Stimulated activated CD8-positive, alpha-beta memory T cell treated with anti-CD3 and anti-CD28 coated beads, Interleukin-7, amount 100 ng/mL, for 4 hours (primary cell): ENCODE measurements at places on chromosomes 5 and 9.

DNA sequence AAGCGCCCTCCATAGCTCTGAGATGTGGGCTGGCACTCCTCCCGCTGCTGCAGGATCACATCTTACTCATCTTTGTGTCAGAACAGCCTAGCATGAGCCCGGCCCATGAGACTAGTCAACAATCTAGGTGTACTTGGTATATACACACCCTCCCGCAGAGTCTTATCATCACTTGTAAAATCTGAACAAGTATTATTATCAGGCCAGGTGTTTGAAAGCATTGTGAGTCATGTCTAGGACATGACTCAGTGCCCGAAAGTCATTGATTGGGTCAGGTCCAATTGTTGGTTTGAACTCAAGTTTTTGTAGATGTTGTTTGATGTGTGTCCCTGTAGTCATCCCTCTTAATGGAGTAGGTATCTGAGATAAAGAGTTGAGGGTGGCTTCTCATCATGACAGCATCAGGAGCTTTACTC lies 108.7 kb downstream of the CFAP90 start:
- no peak for DNase-seq

DNA sequence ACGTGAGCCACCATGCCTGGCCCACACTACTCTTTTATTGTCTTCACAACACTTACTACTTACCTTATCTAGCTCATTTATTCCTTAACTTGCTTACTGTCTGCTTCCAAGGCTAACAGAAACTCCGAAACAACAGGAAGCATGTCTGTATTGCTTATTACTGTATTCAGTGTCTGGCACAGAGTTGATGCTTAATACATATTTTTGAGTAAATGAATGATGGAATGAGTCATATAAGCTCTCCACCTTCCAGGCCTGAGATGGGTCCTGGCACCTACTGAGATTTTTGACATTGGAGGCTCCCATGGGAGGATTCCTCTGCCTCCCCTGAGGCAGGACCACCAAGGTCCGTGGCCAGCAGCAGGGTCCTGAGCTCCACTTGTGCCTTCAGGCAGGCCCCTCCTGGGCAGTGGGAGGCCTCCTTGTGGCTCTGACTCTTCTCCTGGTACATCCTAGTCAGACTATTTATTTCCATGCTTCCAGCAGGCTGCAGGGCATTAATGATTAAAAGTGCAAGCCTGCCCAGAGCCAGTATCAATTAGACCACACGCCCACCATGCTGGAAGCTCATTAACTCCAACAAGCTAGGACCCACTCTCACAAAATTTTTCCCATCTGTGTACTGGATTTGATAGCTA lies 76.5 kb upstream of the CTNNA1 start:
- DNase-seq = no peak

- DNase-seq = no peak
Observed at GRCh38 chr5:59959330-59959729, 65.8 kb upstream of the PDE4D start.

- no peak for DNase-seq
Observed at GRCh38 chr5:132477784-132478365, 12.7 kb downstream of the IRF1 start.

DNA sequence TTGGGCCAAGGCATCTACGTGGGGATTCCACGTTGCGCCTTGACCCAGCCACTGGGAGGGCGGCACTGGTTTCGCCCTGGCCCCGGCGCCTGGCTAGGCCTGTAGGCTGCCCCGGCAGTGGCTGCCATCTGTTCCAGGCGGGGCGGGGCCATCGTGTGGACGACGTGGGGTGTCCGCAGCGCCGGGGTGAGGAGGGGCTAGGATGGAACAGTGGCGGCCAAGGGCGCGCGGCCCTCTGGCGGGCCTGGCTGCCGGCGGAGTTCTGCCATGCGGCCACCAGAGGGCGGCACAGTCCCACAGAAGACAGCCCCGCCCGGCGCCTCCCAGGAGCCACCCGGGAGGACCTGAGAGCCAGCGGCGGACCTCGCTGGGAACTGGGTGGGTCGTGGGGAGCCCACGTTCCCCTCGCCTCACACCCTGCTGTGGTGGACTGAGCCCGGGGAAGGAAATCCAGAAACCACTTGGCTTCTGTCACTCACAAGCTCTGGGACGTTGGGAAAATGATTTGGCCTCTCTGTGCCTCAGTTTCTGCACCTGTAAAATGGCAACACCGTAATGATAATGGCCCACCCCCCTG lies 22.6 kb upstream of the RAPGEF1 start:
- peak; percentile 26 for DNase-seq

- DNase-seq = no peak
Observed at GRCh38 chr5:90563108-90563507, 4.5 kb downstream of the ADGRV1 start.

- no peak for DNase-seq
Observed at GRCh38 chr9:122978601-122979000, 37.8 kb downstream of the RABGAP1 start.

- no peak for DNase-seq
Observed at GRCh38 chr9:92589923-92590322, 54.1 kb upstream of the ECM2 start.

DNA sequence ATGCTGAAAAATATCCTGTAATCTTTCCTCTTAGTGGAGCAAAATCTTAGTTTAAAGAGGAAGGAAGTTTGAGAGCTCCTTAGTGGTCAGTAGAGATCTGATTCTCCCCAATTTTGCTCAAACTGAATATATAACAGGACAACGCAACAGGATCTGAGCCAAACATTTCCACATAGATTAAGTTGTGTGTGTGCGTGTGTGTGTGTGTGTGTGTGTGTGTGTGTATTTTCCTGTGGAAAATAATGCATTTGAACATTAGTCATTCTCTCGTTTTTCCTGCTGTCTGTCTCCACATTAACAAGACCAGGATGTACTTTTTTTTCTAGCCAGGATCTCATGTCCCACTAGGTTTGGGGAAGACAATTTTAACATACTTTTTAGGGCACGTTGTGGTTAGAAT lies 312.1 kb upstream of the CDH18 start:
- DNase-seq = no peak

DNA sequence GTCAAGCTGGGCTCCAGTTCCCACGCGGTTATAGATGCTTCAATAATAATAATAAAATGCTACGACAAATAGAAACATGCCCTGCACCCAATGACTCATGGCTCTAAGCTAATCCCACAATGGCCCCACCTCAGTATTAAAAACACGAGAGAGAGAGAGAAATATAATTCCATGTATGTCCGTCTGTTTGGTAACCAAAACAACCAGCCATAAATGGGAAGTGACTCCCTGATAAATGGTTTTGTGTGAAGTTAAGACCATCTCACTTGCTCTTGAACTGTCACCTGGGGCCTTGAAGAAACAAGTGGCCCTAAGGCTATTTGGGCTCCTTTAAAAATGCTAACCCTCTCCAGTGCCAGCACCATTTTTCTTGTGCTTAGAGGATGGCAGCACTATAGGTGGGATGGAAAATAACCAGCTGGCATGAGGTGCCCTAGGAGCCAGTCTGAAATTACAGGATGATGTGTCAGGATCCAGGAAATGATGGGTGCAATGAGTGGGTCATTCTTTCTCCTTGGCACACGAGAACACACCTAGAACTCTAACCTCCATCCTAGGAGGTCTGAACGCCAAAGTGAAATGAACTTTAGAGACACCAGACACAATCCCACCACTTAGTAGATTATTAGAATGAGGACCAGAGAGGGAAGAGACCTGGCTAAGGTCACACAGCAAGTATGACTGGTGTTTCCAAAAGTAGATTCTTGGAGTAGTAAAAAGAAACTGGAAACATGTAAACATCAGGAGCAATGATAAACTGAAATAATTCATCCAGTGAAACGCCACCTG lies 35.7 kb upstream of the ADRB2 start:
- no peak for DNase-seq

- no peak for DNase-seq
Observed at GRCh38 chr9:13942695-13943094, 371.2 kb downstream of the NFIB start.

- DNase-seq = no peak
Observed at GRCh38 chr9:81549500-81550206, 139.7 kb downstream of the TLE1 start.

DNA sequence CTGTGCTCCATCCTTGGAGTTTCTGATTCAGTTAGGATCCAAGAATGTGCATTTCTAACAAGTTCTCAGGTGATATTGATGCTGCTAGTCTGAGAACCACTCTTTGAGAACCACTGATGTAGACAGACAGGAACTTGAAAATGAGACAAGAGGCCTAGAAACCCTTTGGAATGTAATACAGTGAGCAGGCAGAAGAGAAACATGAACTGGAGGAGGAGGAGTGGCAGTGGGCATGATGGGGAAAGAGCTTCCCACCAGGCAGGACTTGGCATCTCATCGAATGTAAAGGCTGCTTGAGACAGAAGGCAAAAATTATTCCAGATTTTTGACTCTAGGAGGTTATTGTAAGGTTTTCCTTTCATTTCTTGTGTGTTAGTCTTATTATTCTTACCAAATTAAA lies 295.8 kb upstream of the SGCD start:
- no peak for DNase-seq

GRCh38 chr9:21967169-21967568 lies 27.0 kb downstream of the CDKN2A start:
- no peak for DNase-seq

DNA sequence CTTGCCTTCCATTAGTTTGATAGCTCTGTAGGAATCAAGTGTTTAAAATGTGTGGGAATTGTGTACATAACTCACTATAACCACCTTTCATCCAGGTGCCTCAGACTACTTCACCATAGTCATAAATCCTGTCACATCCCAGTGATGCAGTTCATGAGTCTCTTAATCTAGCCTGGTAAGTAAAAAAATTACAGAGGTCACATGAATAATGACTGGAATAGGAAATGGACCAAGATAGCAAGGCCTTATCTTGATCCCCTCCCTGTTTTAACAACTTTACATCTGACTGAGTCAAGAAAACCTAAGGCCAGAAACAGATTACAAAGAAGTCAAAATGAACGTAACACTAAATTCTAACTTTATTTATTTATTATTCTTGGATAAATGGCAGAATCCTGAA lies 1.5 kb upstream of the RNF145 start:
- DNase-seq = no peak

- no peak for DNase-seq
Observed at GRCh38 chr5:38420691-38421390, 135.6 kb downstream of the LIFR start.

DNA sequence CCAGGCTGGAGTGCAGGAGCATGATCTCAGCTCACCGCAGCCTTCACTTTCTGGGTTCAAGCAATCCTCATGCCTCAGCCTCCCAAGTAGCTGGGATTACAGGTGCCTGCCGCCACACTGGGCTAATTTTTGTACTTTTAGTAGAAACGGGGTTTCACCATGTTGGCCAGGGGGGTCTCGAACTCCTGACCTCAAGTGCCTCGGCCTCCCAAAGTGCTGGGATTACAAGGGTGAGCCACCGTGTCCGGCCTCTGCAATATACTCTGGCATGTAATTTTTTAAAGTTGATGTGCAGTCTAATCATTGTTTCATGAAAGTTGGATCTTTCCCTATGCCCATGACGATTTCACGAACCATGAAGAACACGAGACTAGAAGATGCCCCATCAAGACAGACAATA lies 28.6 kb upstream of the PPP1R26 start:
- DNase-seq = no peak

- peak; percentile 39 for DNase-seq
Observed at GRCh38 chr9:19976226-19976625, 187.4 kb upstream of the SLC24A2 start.

- no peak for DNase-seq
Observed at GRCh38 chr5:35180046-35180445, 50.2 kb downstream of the PRLR start.

DNA sequence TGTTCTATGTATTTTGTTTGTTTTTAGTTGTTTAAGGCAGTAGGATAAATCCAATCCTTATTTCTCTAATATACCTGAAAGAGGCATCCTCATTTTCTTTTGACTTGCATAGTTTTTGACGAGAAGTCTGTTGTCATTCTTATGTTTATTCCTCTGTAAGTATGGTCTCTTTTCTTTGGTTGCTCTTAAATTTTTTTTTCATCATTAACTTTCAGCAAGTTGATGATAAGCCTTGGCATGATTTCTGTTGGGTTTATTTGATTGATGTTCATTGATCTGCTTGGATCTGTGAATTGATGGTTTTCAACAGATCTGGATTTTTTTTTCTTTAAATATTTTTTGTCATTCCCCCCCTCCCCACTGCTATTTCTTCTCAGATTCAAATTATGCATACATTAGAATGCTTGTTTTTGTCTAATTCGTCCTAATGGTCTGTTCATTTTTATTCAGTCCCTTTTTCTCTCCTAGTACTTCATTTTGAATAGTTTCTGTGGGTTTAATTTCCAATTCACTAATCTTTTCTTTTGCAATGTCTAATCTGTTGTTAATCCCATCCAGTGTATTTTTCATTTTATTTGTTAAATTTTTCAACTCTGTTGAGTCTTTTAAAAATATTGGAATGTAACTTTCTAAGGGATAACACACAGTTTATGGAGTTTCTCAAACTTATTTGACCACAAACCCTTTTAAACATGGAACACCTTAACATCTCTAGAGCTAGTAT lies 495.9 kb downstream of the CSNK1G3 start:
- DNase-seq = no peak

GRCh38 chr5:65209341-65209740 lies 272.4 kb downstream of the ADAMTS6 start:
- DNase-seq = no peak

DNA sequence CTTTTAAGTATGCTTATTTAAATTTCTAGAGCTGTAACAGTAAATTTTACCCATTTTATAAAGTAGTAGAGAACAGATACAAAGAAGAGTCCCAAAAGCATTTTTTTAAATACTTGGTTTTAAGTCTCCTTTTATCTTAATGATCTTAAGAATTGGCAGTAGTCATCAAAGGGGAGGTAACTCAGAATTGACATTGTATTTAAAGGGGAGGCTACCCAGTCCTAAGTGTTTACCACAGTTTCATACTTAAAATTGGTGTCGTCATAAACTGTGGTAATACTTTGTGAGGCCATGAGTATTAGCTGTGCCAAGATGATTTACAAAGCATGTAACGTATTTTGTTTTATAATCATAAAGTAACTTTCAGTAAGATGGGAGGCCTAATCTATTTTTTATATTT lies 14.8 kb downstream of the SLC25A46 start:
- no peak for DNase-seq

- DNase-seq = no peak
Observed at GRCh38 chr5:123036391-123037103, at the start of gene PPIC. TSS of gene PPIC (minus strand) at chr5:123036725. CDS start at chr5:123036625, 100 bp downstream.

DNA sequence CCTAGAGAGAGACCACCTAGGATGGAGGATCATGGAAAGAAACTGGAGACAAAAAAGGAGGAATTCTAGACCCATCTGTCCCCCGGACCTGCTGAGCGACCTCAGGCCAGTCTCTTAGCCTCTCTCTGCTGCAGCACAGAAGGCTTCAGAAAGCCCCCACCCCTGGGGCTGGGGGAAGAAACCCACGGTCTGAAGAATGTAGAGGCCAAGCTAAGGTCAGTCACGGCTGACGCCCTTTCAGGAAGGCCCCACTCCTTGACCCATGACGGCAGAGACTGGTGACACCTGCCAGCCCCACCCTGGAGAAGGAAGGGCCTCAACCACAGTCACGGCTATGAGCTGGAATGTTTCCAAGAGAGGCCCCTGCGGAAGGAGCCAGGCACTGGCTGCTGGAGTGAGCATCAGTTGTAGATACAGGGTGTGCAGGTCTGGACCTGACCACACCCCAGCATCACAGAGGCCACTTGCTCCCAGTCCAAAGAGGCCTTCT lies 120.5 kb upstream of the BOD1 start:
- DNase-seq = no peak

- no peak for DNase-seq
Observed at GRCh38 chr9:93962017-93962416, 6.9 kb upstream of the BARX1 start.

GRCh38 chr9:124264823-124265233 lies 7.1 kb downstream of the NEK6 start:
- DNase-seq = no peak
